ENCODE measurements at places on chromosomes 2 and 18.

DNA sequence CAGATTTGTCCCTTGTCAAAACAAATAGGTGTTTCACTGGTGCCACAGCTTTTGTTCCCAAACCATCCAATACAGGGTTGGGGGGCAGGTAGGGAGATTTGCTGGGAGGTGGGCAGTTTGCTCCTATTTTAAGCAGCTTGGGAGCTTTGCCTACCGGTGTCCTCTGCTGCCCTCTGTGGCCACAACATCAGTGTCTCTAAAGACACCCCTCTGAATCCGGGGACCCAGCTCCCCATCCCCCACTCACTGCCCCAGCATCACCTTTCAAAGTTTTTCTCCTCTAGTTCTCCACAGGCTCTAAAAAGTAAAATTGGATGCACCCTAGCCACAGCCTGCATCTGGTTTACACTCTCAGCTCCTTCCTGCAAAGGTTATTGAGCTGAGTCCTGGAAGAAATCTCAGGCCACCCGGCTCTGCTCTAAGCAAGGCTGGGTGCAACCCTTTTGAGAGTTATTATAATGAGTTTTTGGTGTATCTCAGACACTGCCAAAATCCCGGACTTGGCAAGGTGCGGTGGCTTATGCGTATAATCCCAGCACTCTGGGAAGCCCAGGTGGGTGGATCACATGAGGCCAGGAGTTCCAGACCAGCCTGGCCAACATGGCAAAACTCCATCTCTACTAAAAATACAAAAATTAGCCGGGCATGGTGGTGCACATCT is 2.9 kb upstream of the EPAS1 start:
- DNase-seq: peak; percentile 28

DNA sequence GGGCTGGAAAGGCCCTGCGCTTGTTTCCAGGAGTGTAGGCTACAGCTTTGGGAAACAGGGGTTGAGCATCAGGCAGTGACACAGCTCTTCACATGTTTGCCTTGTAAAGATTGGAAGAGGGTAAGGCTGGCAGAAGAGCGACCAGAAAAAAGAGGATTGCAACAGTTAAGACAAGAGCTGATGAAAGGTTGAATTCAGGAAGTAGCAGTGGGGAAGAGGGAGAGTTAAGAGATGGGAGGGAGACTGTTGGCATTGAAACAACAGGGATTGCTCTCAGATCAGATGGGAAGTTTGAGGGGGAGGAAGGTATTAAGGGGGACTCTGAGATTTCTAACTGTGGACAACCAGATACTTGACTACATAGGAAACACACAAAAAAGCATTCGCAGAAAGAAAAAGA is 96.9 kb downstream of the CTAGE1 start:
- no peak for DNase-seq

DNA sequence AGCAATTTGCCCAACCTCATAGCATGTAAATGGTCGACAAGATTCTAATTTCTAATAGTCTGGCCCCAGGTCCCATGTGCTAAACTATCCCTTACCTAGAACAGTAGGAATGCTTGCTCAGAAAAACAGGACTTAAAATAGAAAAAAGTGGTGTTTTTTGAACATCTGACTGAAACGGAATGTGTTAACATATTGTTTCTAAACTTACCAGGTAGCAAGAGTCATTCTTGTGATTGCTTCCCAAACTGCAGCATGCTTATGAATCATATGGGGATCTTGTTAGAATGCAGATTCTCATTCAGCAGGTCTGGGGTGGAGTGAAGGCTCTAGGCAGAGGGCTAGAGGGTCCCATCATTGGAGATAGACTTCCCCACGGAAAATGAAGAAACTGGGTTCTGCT is 5.8 kb upstream of the SLC20A1 start:
- no peak for DNase-seq

DNA sequence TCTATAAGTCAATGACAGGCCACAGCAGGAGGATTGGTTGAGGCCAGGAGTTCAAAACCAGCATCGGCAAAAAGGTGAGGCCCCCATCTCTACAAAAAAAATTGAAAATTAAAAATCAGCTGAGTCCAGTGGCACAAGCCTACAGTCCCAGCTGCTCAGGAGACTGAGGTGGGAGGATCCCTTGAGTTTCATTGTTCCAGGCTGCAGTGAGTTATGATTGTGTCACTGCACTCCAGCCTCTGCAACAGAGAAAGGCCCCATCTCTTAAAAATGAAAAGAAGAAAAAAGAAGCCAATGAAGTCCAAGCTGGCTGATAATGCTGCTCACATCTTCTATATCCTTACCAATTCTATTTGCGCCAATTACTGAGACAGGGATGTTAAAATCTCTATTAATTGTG is 39.1 kb downstream of the MRPS5 start:
- DNase-seq: no peak

DNA sequence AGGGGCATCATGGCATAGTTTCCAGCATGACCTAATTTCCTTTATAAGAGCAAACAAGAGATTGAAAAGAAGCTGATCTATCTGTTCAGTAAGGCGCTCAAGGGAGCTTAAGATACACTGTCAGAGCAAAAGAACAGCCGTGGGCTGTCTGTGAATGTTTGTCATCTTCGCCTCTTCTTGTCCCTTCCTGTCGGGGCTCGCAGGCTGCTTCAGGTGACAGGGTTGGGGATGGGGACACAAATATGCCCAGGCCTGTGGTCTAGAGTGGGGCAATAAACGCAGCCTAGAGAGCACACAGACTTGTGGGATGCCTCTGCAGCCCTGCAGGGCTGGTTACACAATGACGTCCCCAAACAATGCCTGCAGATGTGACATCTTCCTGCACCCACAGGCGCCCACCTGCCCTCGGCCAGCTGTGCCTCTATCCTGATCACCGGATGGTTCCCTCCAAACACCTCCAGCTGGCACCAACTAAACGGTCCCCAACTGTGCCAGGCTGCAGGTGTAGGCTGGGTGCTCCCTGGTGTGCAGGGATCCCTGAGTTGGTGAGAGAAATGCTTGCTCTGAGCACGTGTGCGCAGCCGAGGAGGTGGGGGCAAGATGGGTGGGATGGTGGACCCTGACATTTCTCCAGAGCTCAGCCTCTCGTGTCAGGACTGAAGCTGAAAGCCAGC is 72.8 kb downstream of the EDAR start:
- DNase-seq: no peak

All from stimulated activated naive CD8-positive, alpha-beta T cell treated with anti-CD3 and anti-CD28 coated beads, Interleukin-15, Interleukin-2, amounts not matched to agents 100 U/mL and 50 U/mL, for 24 hours (primary cell).